CD8-positive, alpha-beta T cell (primary cell): ENCODE measurements at places on chromosomes 6 and 20. TPM values are rescaled to one million over a fixed set of nuclear protein-coding genes. Genes with fewer than 3 reads are reported as not detected.

DNA sequence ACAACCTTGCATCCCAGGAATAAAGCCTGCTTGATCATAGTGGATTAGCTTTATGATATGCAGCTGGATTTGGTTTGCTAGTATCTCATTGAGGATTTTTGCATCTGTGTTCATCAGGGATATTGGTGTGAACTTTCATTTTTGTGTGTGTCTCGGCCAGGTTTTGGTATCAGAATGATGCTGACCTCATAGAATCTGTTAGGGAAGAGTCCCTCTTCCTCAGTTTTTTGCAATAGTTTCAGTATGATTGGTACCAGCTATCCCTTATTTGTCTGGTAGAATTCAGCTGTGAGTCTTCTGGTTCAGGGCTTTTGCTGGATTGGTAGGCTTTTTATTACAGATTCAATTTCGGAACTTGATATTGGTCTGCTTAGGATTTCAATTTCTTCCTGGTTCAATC, 132.5 kb downstream of the ZFAND3 start:
- no peak for DNase-seq

DNA sequence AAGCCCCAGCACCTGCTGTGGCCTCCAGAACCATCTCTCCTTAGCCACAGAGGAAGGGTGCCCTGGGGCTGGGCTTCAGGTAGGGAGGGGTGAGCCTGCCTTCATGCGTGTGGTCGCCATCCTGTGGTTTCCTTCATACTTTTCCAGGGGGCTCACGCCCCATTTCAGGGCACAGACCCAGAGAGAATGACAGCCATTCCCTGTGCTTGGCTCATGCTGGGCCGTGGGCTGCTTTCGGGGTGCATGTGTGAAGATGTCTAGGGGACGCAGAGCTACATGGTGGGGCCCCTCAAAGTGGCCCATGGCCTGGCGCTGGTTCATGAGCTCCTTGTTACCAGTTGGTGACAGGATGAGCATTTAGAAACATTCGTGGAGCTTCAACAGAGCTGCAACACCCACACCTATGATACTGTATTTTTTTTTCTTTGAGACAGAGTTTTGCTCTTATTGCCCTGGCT, 190.3 kb upstream of the SLC24A3 start:
- DNase-seq, result no peak

Gene MAP7
- total RNA-seq, result 0.24 TPM

GRCh38 chr6:41850861-41851260, 44.3 kb downstream of the USP49 start:
- no peak for DNase-seq

- DNase-seq, result no peak
Observed at GRCh38 chr6:144736763-144737162, 451.6 kb downstream of the UTRN start.

GRCh38 chr6:12656906-12657305, 59.7 kb upstream of the PHACTR1 start:
- no peak for DNase-seq

DNA sequence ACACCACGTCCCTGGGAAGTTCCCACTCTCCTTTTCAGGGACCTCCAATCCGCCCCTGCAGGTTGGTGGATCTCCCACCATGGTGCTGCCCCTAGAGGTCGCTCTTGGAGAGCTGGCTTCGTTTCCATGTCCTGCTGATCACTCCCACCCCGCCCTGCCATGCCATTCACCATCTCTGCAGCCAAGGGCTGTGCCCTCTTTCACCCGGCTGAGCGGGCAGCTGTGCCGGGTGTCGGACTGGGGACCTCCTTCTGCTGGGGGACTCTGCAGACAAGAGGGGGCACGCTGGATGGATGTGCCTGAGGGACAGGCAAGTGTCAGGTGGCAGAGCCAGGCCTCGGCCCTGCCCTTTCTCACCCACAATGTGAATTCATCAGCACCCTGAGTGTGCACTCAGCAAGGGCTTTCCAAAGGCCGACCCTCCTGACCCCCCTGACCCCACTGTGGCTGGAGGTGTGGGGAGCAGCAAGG, 347.0 kb downstream of the CDH4 start:
- no peak for DNase-seq

Gene RXRB
- 39.2 TPM for total RNA-seq

Gene RHAG
- total RNA-seq, result not detected

Gene NMBR
- total RNA-seq, result not detected

Gene SLC4A11
- 0.78 TPM for total RNA-seq
